ENCODE measurements at places on chromosomes 7 and 10.

- no peak for DNase-seq
Measured at GRCh38 chr10:85139124-85139523, 810.7 kb downstream of the CCSER2 start.

DNA sequence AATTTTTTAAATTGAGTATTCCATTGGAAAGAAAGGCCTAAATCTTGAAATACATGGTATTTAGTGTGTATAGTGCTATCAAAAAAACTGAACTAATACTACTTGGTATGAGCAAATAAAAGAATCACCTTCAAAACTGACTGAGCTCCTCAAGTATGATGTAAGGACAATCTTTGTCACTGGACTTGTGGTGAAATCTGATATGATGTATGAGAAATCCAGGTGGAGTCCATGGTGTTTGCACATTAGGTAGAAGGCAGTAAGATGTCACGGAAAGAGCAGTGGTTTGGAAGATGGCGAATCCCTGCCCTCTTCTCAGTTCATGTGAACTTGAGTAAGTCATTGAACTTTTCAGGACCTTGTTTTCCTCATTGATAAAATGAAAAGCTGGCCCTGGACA lies 62.1 kb upstream of the COL1A2 start:
- no peak for DNase-seq

GRCh38 chr7:55550841-55551537 lies 21.3 kb downstream of the VOPP1 start:
- no peak for DNase-seq

DNA sequence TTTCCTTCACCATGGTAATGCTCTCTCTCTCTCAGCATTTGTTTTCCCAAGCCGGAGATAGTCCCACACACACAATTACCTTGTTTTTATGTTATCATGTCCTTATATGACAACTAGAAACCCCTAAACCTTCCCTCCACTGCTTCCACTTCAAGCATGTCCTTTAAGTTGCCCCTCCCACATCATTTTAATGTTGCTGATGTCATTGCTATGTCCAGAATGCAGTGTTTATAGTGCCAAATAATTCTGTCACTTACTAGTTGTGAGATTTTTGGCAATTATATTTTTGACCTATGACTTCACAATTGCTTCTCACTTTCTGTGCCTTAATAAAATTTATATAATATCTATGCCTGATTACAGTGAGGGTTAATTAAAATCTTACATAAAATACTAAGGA lies 645.9 kb downstream of the XPNPEP1 start:
- no peak for DNase-seq

DNA sequence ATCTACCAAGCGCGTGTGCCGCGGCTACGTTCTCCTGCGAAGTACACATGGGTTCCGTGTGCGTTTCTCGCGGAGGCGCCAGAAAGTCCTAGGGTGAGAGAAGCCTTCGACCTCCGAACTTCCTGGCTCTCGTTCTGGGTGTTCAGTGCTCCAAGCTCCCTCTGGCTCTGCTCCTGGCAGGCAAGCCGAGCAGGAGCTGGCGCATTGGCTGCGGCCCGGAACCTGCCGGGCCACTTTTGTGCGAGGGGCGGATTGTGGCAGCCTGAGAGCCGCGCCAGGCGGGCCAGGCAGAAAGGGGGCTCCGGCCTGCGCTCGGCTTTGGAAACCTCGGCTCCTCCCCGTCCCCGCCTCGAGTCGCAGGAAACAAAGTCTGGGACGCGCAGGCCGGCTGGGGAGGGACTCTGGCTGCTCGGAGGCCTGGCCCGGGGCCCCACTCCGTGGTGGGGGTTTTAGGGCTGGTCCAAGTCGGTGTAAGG lies 9.6 kb downstream of the EMX2 start:
- no peak for DNase-seq

- DNase-seq, result no peak
Measured at GRCh38 chr7:1022801-1023465, 21.4 kb upstream of the GPR146 start.

- no peak for DNase-seq
Measured at GRCh38 chr10:116055917-116056252, 217.1 kb downstream of the GFRA1 start.

- no peak for DNase-seq
Measured at GRCh38 chr10:30834153-30834552, 197.5 kb downstream of the ZNF438 start.

- peak; percentile 88 for DNase-seq
Measured at GRCh38 chr10:78407009-78407711, 373.5 kb downstream of the RPS24 start.
